MCF 10A (cell line): ENCODE measurements at places on chromosomes 3 and 15. TPM values are rescaled to one million over a fixed set of nuclear protein-coding genes. Genes with fewer than 3 reads are reported as not detected.

DNA sequence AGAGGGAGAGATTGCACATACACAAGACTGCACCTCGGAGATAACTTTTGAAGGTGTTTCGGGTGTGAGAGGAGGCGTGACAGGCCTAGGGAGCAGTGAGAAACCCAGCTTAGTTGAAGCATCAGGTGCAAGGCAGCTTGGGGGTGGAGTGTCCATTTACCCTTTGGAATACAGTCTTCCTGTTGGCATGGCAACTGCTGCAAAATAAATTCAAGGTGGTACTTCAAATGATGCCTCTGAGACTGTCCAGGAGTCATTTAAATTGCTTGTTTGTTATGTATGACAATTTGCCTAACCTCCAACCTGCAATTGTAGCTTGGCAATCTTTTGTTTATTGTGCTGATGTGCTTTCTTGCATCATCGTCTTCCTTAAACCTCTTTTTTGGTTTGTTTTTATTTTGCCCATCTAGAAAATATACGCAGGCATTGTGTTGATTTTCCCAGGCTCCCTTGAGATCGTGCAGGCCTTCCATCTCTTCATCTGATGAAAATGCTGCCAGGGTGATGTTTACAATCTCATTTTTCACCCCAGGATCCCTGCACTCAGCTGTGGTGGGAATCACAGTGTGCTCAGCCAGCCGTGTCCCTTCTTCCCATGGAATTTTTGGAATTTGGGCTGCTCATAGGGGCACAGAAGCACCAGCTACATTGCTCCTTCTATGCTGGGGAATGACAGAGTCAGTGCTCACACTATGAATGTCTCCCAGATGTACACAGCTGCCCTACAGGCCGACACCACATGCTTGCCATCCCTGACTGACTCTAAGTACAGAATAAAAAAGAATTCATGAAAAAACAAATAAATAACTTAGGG, 583.1 kb upstream of the CFAP20DC start:
- no peak for DNase-seq

- DNase-seq = no peak
These were observed 12.0 kb downstream of the CLASP2 start for GRCh38 chr3:33706056-33706455.

DNA sequence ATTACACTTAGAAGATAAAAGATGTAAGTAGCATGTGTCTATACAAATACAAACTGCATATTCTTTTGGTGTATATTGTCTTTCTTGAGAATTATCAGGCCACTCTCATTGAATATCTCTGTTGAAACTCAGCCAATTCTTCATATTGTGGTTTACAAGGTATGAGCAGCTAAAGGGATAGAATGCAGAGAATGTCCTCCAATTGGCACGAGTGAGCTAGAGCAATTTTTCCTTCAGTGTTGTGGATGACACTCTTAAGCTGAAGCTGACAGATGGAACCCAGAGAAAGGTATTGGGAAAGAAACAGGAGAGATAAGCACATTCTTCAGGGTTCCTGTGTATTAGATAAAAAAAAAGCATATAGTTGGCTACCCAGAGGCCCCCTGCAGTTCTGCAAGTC, 453.1 kb downstream of the EPHA3 start:
- DNase-seq = peak; percentile 54

DNA sequence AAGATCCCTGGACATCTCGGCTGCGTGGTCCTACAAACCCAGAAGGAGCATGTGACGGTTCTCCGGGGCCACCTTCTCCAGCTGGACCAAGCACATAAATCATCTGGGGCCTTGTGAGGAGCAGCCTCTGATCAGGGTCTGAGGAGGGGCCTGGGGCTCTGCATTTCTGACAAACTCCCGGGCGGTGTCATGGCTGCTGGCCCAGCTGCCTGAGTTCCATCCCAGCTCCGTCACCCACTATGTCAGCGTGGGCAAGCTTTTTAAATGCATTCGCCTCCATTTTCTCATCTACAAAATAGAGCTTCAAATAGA, 126.3 kb upstream of the MEF2A start:
- DNase-seq = no peak

Gene ABHD6
- 3.4 and 3.9 TPM in 2 replicates for total RNA-seq

Gene FBN1
- total RNA-seq = 14.3 and 24.2 TPM in 2 replicates

GRCh38 chr3:38549082-38549481, 52.9 kb downstream of the EXOG start:
- DNase-seq = no peak

DNA sequence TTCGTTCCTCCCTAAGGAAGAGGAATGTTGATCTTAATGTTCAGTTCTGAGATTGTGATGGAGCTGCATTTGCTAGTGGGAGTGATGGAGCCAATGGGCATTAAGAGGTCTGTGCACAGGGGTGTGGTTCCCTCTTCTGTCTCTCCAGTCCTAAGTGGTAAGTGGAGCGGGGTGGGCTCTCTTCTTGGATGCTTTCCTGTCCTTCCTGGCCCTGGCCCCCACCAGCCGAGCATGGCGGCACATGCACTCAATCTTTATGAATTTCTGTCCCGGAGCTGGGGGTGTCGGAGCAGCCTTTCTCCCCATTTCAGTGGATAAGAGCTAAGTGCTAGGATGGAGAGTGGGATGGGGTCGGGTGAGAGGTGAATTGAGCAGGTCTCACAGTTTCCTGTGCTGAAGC, 37.6 kb upstream of the ADCY5 start:
- no peak for DNase-seq

Gene LRRIQ4
- total RNA-seq = not detected in 2 replicates

DNA sequence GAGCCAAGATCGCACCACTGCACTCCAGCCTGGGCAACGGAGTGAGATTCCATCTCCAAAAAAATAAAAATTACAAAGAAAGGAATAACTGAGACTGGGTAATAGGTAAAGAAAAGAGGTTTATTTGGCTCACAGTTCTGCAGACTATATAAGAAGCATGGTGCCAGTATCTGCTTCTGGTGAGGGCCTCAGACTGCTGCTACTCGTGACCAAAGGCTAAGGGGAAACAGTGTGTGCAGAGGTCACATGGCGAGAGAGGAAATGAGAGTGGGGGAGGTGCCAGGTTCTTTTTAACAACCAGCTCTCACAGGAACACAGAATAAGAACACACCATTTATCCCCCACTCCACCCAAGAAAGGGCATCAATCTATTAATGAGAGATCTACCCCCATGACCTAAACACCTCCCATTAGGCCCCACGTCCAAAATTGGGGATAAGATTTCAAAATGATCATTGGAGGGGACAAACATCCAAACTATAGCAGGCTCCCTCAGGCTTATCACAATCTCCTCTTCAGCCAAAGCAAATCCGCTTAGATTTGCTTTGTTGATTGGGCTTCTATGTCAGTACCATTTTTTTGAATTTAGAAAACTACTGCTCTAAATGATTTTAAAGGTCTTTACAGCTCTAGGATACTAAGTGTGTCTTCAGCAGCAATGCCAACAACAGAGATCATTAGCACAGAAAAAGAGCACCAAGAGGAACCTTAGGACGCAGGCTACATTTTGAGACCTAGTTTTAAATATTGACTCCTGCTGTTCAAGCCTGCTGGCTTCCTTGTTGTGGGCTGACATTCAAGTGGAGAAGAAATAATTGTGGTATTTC, 84.2 kb upstream of the TBL1XR1 start:
- no peak for DNase-seq

Gene PLCD1
- total RNA-seq = 1.8 and 3.1 TPM in 2 replicates

DNA sequence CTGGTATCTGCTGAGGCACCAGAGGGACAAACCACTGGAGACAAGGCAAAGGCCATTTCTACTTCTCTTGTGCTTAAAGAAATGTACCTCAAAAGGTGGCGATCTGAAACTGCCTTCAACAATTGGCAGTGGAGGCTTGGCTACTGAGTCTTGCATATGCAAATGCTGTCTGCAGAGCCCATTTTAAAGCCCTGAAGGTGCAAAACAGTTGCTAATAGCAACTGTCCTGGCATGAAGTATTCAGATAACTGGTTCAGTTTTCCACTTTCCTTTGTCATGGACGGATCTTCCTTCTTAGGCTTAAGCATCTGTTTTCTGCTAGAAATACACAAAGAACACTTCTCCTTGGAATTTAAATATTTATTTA, 71.4 kb upstream of the PSMD6 start:
- no peak for DNase-seq

DNA sequence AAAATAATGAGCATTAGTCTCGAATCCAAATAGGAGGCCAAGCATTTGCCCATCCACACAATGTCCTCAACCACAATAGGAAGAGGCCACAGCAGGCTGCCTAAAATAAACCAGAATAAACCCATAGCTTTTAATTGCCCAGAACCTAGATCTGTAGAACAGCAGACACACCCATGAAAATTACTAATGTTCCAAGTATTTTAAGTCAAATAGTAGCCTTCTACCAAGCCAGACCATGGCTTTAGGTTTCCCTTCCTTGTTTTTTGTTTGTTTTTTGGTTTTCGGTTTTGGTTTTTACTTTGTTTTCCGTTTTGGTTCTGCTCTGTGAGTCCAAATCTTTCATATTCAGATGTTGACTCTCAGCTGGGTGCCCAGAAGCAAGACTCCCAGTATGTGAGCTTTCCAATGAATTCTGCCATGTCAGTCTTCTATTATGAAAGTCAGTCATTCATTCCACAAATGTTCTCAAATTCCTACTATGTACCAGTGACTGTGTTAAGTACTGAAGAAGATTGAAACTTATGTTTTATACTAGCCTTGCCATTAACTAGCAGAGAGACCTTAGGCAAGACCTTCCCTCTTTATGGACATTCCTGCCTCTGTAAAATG, 57.8 kb upstream of the BOC start:
- no peak for DNase-seq

DNA sequence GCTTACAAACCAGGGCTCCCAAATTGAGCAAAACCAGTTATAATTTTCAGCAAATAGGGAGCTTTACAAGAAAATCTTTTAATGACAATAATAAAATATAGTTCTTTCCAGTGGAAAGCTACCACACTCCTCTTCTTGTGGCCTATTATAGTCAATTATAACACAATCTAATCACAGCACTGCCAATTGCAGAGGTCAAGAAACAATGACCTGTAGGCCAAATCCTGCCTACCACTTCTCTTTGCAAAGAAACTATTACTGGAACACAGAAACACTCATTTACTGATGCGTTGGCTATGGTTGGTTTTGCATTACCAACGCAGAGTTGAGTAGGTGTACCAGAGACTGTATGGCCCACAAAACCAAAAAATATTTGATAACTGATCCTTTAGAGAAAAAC, 110.5 kb downstream of the WDR72 start:
- no peak for DNase-seq

Gene SV2B
- total RNA-seq = 0.44 and 0.96 TPM in 2 replicates

- DNase-seq = peak; percentile 31
These were observed 77.8 kb downstream of the IL20RB start for GRCh38 chr3:137035631-137036030.

Gene PLA1A
- not detected in 2 replicates for total RNA-seq

Gene TWF2
- 30.5 and 47.0 TPM in 2 replicates for total RNA-seq

Gene MRPL46
- 15.4 and 23.2 TPM in 2 replicates for total RNA-seq

DNA sequence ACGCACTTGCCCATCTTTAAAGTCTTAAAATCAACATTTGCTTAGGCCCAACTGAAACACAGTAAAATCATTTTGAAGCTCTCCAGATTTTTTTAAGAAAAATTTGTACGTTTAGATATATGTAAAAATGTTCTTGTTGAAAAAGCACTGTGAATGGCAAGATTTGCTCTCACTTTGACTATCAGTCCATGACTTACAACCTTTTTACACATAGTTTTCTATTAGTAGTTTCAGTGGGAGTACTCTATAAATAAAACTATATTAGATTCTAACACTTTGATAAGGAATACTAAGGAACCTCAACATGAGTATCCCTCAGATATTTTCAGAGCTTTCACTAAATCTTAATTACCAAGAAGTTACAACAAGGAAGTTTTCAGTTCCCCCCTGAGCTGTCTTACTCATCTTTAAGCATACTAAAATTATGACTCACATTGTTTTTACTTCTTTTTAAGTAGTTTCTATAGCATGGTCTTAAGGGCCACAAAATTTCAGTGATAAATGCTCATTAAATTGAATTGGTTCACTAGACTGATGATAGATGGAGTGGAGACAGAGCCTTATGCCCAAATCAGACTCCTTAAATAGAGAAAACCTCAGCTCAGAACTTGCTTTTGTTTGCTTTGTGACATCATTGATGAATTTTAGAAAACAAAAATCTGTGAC, 31.6 kb upstream of the RAP2B start:
- peak; percentile 66 for DNase-seq

Gene COPG1
- total RNA-seq = 225 and 298 TPM in 2 replicates

Gene SMCO1
- total RNA-seq = not detected in 2 replicates

DNA sequence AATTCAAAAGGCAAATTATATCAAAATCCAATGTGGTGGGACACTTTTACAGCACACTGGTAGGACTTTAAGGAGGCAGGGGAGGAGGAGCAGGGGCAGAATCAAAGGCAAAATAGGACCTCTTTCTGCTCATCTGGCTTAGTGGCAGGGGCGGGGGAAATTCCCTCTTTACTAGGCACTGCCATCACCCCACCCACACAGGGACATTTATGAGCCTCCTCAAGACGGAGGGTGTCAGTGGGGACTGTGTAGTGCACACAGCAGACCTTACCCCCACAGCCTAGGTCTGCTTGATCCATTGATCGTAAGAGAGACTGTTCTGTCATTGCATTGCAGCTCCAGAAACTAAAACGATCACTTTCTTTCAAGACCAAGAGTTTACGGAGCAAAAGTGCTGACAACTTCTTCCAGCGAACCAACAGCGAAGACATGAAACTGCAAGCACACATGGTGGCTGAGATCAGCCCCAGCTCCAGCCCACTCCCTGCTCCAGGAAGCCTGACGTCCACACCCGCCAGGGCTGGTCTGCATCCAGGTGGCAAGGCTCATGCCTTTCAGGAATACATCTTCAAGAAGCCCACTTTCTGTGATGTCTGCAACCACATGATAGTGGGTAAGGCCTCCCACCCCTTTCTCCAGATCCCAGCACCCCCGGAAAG, 62.9 kb downstream of the STAC start:
- no peak for DNase-seq

DNA sequence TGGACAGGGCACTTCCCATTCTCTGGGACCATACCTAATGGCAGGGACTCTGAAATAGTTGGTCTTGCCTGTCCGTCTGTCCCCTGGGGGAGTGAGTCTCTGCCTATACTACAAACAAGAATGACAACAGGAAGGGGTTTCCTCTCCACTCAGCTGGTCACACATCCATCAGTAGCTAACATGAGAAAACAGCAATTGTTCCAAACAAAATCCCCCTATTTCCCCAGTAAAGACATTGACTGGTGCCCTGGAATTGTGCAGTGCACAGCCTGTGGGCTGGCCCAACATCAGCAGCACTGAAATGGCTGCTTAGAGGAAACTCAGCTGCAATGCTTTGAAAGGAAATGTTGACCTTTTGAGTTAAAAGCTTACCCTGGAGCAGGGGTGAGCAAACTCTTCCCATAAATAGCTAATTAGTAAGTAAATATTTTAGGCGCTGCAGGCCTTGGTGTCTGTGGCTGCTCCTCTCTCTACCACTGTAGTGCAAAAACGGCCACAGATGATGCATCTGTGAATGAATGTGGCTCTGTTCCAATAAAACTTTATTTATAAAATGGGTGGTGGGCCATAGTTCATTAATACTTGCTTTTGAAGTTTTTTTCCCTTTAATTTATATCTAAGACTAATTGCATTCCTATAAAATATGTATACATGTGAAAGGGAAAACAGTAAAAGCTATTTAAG, 174.3 kb downstream of the KLF13 start:
- no peak for DNase-seq
